Vagina (tissue), 2 donors: ENCODE measurements at places on chromosomes 2 and 18.

DNA sequence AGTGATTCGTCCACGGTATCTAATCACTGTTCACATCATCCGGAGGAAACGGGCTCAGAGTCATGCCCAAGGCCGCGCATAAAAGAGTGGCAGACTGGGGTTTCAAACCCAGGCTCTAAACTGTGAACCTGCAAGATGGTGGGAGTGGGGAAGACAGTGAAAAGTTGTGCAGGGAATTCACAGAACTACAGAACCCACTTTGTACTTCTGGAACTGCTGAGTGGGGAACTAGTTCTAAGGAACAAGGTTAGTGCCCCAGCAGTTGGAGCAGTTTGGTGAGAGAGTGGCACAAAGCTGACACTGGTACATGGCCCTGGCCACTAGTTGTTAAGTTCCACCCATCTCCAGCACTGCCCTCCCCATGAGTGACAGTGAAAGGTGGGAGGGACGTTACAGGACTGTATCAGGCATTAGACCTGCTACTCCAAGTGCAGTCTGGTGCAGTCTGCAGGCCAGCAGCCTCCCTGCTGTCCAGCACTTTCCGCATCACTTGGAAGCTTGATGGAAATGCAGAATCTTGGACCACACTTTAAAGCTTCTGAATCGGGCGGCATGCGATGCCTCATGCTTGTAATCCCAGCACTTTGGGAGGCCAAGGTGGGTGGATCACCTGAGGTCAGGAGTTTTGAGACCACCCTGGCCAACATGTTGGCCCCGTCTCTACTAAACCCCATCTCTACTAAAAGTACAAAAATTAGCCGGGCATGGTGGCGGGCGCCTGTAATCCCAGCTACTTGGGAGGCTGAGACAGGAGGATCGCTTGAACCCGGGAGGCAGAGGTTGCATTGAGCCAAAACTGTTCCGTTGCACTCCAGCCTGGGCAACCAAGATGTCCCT, 47.3 kb downstream of the C2orf42 start:
- no peak for DNase-seq

- DNase-seq, result no peak
These were observed 2.3 kb upstream of the ACTG2 start for GRCh38 chr2:73890301-73891092.

- no peak for DNase-seq
These were observed 585.6 kb downstream of the TSN start for GRCh38 chr2:122341007-122341406.

- DNase-seq, result no peak
These were observed 264.6 kb upstream of the TRIB2 start for GRCh38 chr2:12452185-12452584.
